ENCODE measurements at places on chromosomes 5 and 9. TPM values are rescaled to one million over a fixed set of nuclear protein-coding genes. Genes with fewer than 3 reads are reported as not detected.

The CORO2A gene
- total RNA-seq = 1.2 TPM

The CCDC183 gene
- total RNA-seq = 0.74 TPM

The WDR38 gene
- not detected for total RNA-seq

The IL3 gene
- total RNA-seq = not detected

The RANBP17 gene
- total RNA-seq = 3.0 TPM

The ANKRD34B gene
- 0.25 TPM for total RNA-seq

The S1PR3 gene
- 63.9 TPM for total RNA-seq

The EPB41L4A gene
- 1.7 TPM for total RNA-seq

The RABGAP1 gene
- 15.3 TPM for total RNA-seq

The PROB1 gene
- total RNA-seq = 0.28 TPM

The BAG1 gene
- total RNA-seq = 141 TPM

The PCDHGB3 gene
- 0.12 TPM for total RNA-seq

The MYORG gene
- 6.2 TPM for total RNA-seq

The MVB12B gene
- total RNA-seq = 7.3 TPM

The KCNIP1 gene
- total RNA-seq = not detected
